ENCODE measurements at places on chromosomes 11 and 22. TPM values are rescaled to one million over a fixed set of nuclear protein-coding genes. Genes with fewer than 3 reads are reported as not detected.

Gene TMEM121B
- total RNA-seq, result 0.97 TPM

Gene RELA
- 68.9 TPM for total RNA-seq

DNA sequence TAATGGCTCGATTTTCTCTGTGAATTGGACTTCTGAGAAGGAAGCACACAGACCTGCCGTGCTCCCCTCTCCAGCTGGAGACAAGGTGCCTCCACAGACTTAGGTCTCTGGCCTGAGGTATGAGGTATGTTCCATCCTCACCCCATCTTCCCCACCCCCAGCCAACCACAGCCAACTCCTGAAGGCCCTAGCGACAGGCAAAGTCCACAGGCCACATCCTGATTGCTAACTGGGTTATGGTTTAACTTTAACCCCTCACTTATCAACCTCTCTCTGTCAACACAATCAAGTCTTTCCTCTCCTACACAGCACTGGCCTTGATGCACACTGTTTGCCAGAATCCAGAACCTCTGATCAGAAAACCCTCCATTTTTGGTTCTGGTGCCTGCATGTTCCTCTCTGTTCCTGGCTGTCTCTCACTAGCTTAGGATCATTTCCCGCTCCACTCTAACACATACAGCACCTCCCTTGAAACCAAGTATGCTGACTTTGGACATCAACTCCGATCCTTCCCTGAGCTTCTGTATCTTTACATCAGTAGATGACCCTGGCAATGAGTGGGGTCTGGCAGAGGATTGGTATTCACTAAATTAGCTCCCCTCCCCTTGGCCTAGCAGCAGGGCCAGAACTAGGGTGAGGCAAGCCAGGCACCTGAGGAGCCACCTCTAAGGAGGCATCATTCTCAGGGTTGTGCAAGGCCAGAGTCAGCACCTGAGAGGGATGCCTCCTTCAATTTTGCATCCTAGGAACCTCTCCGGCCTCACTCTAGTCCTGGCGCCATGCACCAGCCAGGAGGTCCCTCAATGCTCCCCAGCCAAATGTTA lies 22.0 kb downstream of the JAML start:
- peaks cover 17% of the 10 kb centered on the region for H3K36me3 ChIP-seq
- DNase-seq, result no peak
- no peak overlapping the region for H3K4me3 ChIP-seq
- peaks cover 29% of the 10 kb centered on the region for H3K4me1 ChIP-seq
- no peaks in the 10 kb centered on the region for H3K27me3 ChIP-seq

GRCh38 chr11:10679644-10680043 lies 13.9 kb downstream of the IRAG1 start:
- peaks cover 16% of the 10 kb centered on the region for H3K4me1 ChIP-seq
- no peak overlapping the region for H3K4me3 ChIP-seq
- H3K27ac ChIP-seq, result no peak overlapping the region
- no peaks in the 10 kb centered on the region for H3K36me3 ChIP-seq
- H3K27me3 ChIP-seq, result no peaks in the 10 kb centered on the region

- H3K27ac ChIP-seq, result peak overlapping the region; percentile 10
- no peak overlapping the region for H3K4me3 ChIP-seq
- H3K4me1 ChIP-seq, result no peaks in the 10 kb centered on the region
- DNase-seq, result peak; percentile 21
- H3K36me3 ChIP-seq, result no peaks in the 10 kb centered on the region
- H3K27me3 ChIP-seq, result no peaks in the 10 kb centered on the region
Measured at GRCh38 chr22:44648085-44648820, 53.8 kb upstream of the PRR5 start.

All from lower lobe of right lung (tissue), 2 donors.